AG10803 (cell line): ENCODE measurements at places on chromosomes 16 and 17.

DNA sequence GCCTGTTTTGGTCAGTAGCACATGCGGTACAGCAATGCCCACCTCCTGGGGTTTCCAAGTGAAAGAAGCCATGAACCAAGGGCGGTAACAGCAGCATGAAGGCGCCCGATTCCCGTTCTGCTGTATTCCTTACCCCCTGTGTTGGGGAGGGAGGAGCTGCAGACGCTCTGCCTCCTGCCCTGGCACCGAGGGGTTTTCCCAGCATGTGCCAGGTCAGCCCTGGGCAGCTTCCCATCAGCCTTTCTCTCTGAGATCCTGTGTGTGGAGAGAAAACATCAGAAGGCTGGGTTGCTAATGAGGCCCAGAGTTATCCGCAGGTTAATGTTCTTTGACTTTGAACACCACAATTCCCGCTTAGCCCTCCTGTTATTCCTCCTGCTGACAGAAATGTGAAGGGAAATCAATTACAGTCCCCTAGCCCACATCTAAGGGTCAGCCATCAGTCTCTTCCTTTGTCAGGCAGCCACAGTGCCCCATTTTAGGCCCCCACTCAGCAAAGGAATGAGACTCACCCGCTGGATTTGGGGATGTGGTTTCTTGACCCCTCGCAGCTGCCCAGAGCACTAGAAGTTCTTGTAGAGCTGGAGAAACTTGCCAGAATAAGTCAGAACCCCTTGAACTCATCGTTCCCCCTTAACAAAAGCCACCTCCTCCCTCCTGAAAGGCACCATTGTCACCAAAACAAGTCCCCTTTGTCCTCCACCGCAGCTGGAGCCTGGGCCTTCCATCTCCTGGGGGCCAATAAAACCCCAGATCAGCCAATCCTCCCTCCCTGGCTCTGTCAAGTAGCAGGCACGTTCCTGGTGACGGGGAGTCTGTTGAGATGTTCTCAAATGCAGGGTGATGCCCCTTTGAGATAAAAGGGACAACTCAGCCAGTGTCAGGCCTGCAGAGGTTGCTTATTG, 168.5 kb downstream of the KATNIP start:
- DNase-seq, result no peak

DNA sequence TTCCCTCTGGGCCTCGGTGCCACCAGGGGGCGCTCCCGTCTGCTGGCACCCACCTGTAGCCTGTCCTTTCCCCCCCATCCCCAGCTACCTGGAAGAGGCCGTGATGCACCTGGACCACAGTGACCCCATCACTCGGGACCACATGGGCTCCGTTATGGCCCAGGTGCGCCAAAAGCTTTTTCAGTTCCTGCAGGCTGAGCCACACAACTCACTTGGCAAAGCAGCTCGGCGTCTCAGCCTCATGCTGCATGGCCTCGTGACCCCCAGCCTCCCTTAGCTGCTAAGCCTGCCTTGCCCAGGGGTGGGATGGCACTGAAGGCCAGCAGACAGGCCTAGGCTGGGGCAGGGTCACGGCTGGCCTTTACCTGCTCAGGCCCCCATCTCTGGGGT, 818 bp upstream of the NRN1L start:
- DNase-seq, result no peak

- no peak for DNase-seq
Measured at GRCh38 chr16:22210854-22211253, 4.8 kb downstream of the EEF2K start.

GRCh38 chr17:76887802-76888201, 19.6 kb downstream of the MGAT5B start:
- no peak for DNase-seq
